B cell (primary cell): ENCODE measurements at places on chromosomes 13 and 19. TPM values are rescaled to one million over a fixed set of nuclear protein-coding genes. Genes with fewer than 3 reads are reported as not detected.

DNA sequence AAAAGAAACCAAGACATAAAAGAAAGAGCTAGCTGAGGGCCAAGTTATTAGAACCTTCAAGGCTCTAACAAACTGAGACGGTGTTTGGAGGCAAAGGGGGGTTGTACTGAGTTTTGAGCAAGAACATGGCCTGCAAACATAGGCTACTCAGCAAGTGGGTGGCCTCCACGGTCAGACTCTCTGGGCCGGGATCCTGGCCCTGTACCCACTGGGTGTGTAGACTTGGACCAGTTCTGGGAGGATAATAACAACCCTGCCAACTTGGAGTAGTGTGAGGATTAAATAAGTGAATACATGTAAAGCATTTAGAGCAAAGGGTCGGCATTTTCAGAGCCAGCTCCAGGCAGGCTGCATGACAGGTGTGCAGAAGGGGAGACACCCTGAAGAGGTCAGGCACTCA, 56.1 kb upstream of the TNFRSF19 start:
- no peak for DNase-seq
- no peak overlapping the region for H3K4me3 ChIP-seq
- no peaks in the 10 kb centered on the region for H3K4me1 ChIP-seq
- H3K36me3 ChIP-seq, result no peaks in the 10 kb centered on the region

GPR12 gene
- total RNA-seq, result not detected in 2 replicates

SHANK1 gene
- not detected in 2 replicates for total RNA-seq

DNA sequence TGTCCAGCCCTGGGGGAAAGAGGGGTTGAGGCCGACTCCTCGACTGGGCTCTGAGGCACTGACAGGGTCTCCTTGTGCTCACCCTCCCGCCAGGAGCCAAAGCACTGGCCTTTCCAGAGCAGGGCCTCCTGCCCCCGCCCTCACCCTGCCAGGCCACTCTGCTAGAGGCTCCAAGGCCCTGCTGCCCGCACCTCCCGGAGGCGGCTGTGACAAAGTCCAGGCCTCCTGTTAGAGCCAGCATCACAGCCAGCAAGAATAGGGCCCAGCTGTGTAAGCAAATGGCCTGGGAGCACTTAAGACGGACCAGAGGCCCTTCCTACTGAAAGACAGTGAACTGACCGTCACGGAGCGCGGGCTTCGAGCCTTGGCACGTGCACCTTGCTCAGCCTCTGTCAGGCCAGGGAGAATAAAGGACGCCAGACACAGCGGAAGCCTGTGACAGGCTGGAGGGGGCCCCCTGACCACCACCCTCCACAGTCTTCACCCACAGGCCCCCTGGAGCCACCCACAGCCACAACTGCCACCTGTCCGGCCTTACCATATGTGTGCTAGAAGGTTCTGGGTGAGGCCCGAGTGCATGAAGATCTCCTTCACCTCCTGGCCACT, 50.9 kb downstream of the EPS15L1 start:
- H3K27ac ChIP-seq, result no peak overlapping the region
- no peaks in the 10 kb centered on the region for H3K36me3 ChIP-seq
- H3K4me3 ChIP-seq, result no peak overlapping the region
- peaks cover 32% of the 10 kb centered on the region for H3K4me1 ChIP-seq

EFNA2 gene
- not detected in 2 replicates for total RNA-seq

DNA sequence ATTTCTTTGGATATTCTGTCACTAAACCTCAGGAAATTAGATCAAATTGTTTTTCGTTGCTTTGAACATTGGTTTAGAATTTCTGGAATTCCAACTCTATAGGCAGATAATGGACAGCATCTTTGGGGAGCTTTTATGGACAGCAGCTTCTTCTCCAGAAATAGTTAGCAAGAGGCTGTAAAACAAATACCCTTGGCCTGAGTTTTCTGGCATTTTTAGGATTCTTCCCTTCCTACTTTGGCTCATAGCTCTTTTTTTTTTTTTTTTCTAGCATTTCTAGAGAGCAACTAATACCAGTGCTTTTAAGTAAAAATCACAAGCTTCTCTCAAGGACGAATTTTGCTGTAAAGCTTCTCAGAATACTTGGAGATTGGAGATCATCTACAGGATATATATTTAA, 169.8 kb upstream of the SPRY2 start:
- no peak overlapping the region for H3K4me3 ChIP-seq
- DNase-seq, result no peak

LRRC25 gene
- total RNA-seq, result 2.4 and 2.8 TPM in 2 replicates
